ENCODE measurements at places on chromosomes 11 and 22. TPM values are rescaled to one million over a fixed set of nuclear protein-coding genes. Genes with fewer than 3 reads are reported as not detected.

The ENTHD1 gene
- total RNA-seq = 0.30 TPM

The SPON1 gene
- 20.8 TPM for total RNA-seq

The MMP8 gene
- total RNA-seq = not detected

- no peaks in the 10 kb centered on the region for H3K4me1 ChIP-seq
- no peak overlapping the region for H3K27ac ChIP-seq
- H3K27me3 ChIP-seq = no peaks in the 10 kb centered on the region
- no peaks in the 10 kb centered on the region for H3K36me3 ChIP-seq
- DNase-seq = no peak
Measured at GRCh38 chr11:78853521-78853920, 278.9 kb upstream of the NARS2 start.

- H3K36me3 ChIP-seq = no peaks in the 10 kb centered on the region
- no peak overlapping the region for H3K4me3 ChIP-seq
- no peaks in the 10 kb centered on the region for H3K4me1 ChIP-seq
- H3K27me3 ChIP-seq = no peaks in the 10 kb centered on the region
- no peak for DNase-seq
Measured at GRCh38 chr11:81602508-81602907, 1131.2 kb downstream of the FAM181B start.

DNA sequence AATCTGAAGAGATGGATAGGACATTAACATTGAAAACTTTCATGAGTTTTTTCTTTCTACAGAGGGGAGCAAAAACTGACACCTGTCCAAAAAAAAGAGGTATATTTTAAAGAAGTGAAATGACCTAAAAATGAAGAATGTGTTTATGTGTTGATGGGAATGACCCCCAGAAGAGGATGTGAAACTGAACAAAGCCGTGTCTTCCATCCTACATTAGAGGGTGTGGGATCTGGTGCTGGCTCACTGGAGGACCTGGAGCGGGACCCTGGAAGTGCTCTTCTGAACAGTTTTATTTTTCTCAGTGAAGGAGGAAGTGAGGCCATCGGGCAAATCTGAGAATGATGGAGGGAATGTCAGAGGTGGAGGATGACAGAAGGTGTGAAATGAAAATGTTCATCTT, 470.1 kb downstream of the NTM start:
- no peaks in the 10 kb centered on the region for H3K4me1 ChIP-seq
- no peak for DNase-seq
- H3K27me3 ChIP-seq = no peaks in the 10 kb centered on the region
- no peaks in the 10 kb centered on the region for H3K36me3 ChIP-seq

DNA sequence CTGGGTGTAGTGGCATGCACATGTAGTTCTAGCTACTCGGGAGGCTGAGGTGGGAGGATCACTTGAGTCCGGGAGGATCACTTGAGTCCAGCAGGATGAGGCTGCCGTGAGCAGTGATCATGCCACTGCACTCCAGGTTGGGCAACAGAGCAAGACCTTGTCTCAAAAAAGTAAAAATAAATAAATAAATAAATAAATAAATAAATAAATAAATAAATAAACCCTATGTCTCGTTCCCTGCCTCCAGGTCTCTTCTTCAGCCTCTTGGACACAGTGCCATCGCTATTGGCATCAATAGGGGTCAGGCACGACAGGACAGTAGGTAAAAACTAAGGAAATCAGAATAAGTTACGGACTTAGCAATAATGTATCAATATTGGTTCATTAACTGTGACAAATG, 23.4 kb upstream of the SYT12 start:
- DNase-seq = no peak
- no peaks in the 10 kb centered on the region for H3K4me1 ChIP-seq
- no peaks in the 10 kb centered on the region for H3K36me3 ChIP-seq
- no peak overlapping the region for H3K27ac ChIP-seq

Measured in naive thymus-derived CD4-positive, alpha-beta T cell (primary cell).